ENCODE measurements at places on chromosomes 3 and 15.

DNA sequence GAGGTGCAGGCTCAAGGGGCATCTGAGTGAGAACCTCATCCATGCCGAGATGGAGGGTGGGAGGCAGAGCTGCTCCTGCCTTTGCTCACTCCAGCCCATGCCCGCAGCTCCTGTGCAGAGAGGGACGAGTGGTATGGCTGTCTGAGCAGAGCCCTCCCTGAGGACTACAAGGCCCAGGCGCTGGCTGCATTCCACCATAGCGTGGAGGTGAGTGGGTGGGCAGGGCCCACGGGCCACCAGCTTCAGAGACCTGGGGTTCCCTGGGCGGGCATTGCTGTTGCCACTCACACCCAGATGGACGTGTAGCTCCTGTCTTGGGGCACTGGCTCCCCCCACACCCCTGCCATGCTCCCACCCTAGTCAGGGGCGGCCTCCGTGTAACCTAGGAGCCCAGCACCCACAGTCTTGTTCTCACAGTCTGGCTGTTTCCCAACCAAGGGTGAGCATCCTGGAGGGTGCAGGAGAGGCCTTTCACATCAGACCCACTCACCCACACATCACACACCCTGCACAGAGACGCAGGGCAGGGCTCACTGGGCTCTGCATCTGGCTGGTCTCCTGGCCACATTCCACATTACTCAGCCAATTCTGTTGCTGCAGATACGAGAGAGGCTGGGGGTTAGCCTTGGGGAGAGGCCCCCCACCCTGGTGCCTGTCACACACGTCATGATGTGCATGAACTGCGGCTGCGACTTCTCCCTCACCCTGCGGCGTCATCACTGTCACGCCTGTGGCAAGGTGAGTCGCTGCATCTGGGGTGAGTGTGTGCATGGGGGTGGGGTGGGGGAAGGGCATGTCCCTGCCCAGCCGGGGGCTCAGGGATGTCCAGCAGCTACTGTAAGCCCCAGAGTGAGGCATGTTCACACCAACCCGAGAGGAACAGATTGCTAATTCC, 25.3 kb upstream of the NR2C2 start:
- DNase-seq, result no peak

GRCh38 chr15:50890751-50891150, 17.7 kb upstream of the AP4E1 start:
- DNase-seq, result no peak

- no peak for DNase-seq
Observed at GRCh38 chr3:72032441-72033135, 247.6 kb upstream of the PROK2 start.

- DNase-seq, result no peak
Observed at GRCh38 chr15:87672309-87673288, 583.9 kb downstream of the NTRK3 start.

- no peak for DNase-seq
Observed at GRCh38 chr3:178343433-178344038, 192.7 kb upstream of the KCNMB2 start.

GRCh38 chr15:38300395-38300794, 47.8 kb downstream of the SPRED1 start:
- DNase-seq, result no peak

GRCh38 chr3:29284497-29284896, 3.6 kb downstream of the RBMS3 start:
- no peak for DNase-seq
